ENCODE measurements at places on chromosomes 4 and X.

- DNase-seq: no peak
Observed at GRCh38 chr4:3871181-3871852, 105.1 kb downstream of the ADRA2C start.

GRCh38 chrX:45803383-45803921, 602.8 kb upstream of the DIPK2B start:
- DNase-seq: peak; percentile 82

DNA sequence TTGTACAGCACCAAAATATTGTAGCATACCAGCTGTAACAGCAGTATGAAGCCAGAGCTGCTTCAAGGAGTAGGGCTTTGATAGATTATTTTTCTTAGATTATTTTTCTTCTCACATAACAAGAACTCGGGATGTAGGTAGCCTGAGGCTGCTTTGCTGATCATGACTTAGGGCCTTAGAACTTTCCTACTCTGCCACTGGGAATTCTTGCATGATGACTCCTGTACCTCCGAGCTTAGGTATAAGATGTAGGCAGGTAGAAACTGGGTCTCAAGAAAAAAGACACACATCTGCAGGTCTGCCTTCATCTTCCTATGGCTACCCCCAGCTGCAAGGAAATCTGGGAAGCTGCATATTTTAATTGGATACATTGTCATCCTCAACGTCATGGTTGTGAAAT, 115.9 kb upstream of the PNPLA4 start:
- DNase-seq: no peak

GRCh38 chrX:128717635-128718578, 665.7 kb upstream of the ACTRT1 start:
- no peak for DNase-seq

GRCh38 chr4:32884198-32884597, 2164.0 kb downstream of the PCDH7 start:
- DNase-seq: peak; percentile 20

DNA sequence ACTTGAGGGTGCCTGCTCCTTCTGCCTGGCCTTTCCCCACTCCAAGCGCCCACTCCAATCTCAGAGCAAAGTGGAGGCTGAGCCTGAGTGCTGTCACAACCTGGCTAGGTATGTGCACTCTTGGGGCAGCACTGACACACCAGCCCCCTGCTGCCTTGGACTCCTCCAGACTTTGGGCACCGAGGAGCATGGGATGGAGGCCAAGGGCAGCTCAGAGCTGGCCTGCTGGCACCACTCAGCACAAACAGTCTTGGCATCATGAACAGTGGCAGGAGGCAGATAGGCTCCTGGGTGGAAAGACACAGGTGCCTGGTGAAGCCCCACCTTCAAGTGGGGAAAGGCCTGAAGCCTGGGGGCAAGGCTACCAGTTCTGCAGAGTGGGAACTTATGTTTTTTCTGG, 91.8 kb downstream of the KCNIP4 start:
- DNase-seq: no peak
